ENCODE measurements at places on chromosomes 6 and 20.

GRCh38 chr6:52013035-52013434 lies 74.4 kb downstream of the PKHD1 start:
- DNase-seq: no peak

GRCh38 chr6:95949985-95950384 lies 65.8 kb upstream of the FUT9 start:
- no peak for DNase-seq

DNA sequence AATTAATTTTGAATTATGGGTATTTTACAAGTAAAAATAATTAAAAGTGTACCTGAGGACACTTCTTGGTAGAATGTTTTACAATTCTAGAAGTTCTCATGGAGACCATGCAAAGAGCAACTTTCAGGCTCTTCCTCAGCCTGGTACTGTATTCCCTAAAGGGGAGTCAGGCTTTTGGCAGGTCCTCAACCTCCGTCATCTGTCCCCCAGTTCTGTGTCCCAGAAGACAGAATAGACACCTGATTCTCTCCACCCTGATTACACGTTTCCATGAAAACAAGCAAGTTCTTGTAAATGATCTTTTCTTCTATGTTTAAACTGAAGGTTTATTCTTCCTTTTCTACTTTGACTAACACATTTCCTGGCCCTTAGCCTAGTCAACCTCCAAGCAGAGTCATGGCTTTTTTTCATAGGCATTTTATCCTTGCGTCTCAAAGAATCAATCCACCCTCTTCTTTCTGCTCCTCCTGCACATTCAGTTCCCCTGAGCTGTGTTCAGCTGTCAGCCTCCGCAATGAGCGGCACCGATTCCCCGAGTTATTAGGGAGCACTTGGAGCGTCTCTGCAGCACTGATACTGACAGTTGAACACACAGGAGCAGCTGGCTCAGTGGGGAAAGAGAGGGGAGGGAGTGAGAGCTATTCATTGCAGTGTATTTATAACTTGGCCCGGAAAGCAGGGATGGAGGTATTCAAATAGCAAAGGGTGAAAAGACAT lies 1082.4 kb upstream of the MAP3K7 start:
- no peak for DNase-seq

GRCh38 chr6:138203315-138203714 lies 15.0 kb downstream of the PBOV1 start:
- DNase-seq: no peak

DNA sequence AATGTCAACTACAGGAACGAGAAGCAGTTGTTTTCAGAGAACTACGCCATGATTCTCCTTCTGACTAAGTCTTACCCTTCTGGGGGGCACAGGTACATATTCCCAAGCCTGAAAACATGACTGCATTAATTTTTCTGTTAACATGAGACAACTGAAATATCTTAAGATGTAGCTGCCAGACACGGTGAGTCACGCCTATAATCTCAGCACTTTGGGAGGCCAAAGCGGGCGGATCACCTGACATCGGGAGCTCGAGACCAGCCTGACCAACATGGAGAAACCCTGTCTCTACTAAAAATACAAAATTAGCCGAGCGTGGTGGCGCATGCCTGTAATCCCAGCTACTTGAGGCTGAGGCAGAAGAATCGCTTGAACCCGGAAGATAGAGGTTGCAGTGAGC lies 21.7 kb downstream of the TBC1D20 start:
- DNase-seq: no peak

DNA sequence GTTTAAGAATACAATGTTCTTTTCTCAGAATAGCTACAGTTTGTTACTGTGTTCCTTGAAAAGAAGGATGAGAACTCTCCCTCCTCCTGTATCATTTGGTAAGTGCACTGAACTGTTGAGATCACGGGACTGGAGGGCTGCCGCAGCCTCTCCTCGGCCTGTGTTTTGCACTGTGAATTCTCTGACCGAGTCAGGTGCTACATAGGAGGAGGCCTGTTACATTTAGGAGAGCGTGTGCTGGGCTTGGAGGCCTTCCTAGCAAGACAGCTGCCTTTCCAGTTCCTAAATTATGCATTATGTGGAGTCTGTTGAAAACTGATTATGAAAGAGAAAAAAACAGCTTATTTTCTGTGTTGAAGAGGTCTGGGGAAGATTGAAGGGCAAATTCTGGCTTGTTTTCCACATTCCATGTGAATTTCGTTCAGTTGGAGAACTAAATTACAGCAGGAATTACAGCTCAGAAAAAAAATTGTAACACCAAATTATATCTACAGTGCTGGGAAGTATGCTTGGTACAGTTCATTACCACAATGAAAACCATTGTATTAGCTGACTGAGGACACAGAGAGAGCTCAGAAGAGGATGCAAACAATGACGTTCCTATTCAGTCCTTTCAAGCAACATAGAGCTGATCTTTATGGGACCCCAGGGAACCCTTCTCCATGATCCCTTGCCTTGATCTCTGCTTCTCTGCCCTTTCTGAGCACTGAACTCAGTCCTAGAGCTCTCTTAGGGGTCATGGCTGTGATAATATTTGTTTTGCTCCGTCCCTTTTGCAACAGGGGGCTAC lies 2.8 kb downstream of the TMC2 start:
- no peak for DNase-seq

GRCh38 chr20:59829054-59829785 lies 104.2 kb downstream of the SYCP2 start:
- no peak for DNase-seq

DNA sequence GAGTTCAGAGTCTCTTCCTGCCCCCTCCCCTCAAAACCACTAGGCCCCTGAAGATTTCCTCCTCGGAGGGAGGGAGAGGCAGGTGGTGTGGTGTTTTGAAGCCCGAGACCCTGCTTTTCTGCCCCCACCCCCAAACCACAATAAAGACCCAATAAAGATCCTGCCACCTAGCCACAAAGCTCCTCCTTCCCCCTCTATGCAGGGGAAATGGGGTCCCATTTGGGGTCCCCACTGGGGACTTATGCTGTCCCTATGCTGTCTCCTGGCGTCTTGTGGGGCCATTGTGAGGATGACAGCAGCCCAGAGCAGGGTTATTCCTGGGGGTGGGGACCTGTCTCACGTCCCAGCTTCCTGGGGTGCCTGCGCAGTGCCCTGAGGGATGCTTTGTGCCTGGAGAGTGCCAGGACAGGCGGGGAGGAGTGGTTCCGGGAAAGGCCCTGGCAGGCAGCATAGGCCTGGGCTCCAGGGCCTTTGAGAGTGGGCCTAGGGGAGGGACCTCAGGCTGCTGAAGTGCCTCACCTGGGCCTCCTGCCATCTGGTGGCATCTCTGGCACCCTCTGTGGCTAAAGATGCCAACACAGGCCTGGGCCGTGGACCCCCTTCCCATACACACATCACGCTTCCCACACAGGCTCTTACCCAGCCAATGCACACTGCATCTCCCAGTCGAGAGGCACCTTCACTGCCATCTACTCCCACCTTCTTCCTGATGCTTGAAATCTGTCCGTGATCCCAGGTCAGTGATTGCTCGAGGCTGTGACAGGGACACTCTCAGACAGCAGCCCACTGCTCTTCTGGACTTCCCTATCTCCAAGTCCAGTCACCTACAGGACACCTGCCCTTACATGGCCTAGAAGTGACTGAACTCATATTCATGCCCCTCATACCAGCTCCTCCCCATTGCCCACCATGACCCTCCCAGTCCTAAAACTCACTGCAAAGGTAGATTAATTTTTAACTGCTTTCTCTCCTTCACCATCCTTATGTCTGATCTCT lies 7.9 kb upstream of the ARMC12 start:
- DNase-seq: no peak

GRCh38 chr6:44255105-44255808 lies 2.1 kb downstream of the SLC35B2 start:
- DNase-seq: no peak

GRCh38 chr6:53975941-53976615 lies 135.2 kb upstream of the MLIP start:
- no peak for DNase-seq

DNA sequence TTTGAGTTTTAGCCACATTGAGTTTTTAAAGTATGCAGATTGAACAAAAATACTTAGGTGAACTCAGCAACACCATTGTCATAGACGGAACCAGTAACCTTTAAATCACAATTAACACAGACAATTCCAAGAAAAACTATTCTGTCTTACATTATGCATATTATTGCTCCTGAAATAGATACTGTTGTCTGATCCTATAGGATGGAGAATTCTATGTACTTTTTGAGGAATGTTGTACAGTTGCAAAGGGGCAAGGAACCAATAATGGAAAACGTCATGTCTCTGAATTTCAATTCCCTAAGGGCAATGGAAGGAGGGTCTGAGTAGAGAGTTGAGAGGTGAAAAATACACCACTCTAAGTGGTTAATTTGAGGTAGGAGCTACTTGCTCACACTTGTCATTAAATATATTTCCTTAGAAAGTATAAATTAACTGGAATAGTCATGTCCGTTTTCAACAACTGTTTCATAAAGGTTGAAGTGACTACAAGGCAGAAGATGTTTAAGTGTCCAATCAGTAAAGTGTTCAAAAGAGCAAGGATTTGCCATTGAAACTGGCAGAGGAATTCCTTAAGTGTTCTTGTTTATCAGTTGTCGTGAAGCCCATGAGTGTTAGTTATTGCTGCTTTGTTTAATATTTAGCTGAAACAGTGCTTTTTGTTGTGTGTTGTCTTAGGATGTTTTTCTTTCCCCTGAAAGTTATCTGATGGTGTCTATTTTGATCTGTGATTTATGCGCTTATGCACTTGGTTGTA lies 1.3 kb downstream of the NKAIN2 start:
- no peak for DNase-seq

DNA sequence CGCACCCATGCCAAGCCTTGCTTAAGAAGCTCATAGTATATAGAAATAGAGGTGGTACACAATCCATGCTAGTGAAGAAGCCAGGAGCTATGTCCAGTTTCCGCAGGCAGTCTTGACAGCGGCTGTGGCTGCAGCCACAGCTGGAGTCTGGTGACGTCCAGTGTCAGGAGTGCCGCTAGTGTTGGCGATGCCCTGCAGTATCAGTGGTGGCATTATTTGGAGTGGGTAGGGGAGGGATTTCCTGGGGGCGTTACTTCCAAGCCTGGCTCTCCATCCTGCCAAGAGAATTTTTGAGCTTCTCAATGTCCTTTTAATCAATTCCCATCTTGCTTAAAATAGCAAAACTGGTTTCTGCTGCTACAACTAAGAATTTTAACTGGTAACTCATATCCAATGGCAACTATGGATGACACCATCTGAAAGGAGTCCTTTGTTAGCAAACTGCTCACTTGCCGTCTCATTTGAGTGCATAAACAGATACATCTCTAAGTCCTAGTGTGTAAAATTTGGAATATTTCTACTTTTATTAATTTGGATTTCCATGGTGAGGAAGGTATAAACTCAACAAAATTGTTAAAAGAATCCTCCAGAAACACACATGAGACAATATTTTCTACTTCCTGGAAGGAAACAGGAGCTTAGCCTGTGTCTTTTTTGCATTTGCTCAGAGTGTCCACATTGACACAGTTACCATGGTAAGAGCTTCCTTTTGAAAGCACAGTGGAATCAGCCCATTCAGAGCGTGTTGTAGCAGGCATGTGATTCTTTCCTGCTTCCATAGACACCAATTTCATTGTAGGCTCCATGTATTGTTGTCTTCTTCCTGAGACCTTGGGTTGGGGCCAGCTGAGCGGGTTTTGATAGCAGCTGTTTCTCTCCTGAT lies 44.6 kb upstream of the PXDC1 start:
- no peak for DNase-seq
